ENCODE measurements at places on chromosomes 2 and 18. TPM values are rescaled to one million over a fixed set of nuclear protein-coding genes. Genes with fewer than 3 reads are reported as not detected.

- H3K36me3 ChIP-seq = no peaks in the 10 kb centered on the region
- H3K4me1 ChIP-seq = no peaks in the 10 kb centered on the region
- H3K27me3 ChIP-seq = no peaks in the 10 kb centered on the region
- DNase-seq = peak; percentile 60
- no peak overlapping the region for H3K4me3 ChIP-seq
- H3K27ac ChIP-seq = no peak overlapping the region
Measured at GRCh38 chr18:4106407-4107033, 348.6 kb downstream of the DLGAP1 start.

- no peaks in the 10 kb centered on the region for H3K36me3 ChIP-seq
- no peak overlapping the region for H3K27ac ChIP-seq
- no peak for DNase-seq
- no peak overlapping the region for H3K4me3 ChIP-seq
- H3K27me3 ChIP-seq = no peaks in the 10 kb centered on the region
- no peaks in the 10 kb centered on the region for H3K4me1 ChIP-seq
Measured at GRCh38 chr2:115560666-115561065, 1118.2 kb downstream of the DPP10 start.

DNA sequence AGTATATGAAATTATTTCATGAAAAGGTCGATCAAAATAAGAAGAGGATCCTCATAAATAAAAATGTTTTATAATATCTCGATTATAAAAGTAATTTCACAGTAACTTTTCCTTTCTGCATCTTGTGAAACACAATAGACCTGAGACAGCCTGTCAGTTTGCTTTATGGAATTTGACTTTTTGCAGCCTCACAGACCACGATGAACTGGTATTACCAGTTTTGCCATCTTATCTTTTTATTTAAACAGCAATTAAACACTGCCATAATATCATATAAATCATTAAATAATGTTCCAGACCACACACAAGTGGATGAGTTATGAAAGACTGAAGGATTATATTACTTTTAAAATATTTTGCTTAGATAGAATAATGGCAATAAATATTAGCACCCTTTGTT is 10.7 kb upstream of the GALNT3 start:
- no peak overlapping the region for H3K4me3 ChIP-seq
- peak; percentile 10 for DNase-seq
- no peaks in the 10 kb centered on the region for H3K36me3 ChIP-seq
- no peaks in the 10 kb centered on the region for H3K27me3 ChIP-seq

GRCh38 chr2:218516614-218517013 is 51.5 kb downstream of the USP37 start:
- H3K4me3 ChIP-seq = no peak overlapping the region
- no peaks in the 10 kb centered on the region for H3K36me3 ChIP-seq
- DNase-seq = peak; percentile 19
- no peaks in the 10 kb centered on the region for H3K27me3 ChIP-seq

GRCh38 chr2:132632000-132632649 is 37.9 kb downstream of the LYPD1 start:
- no peaks in the 10 kb centered on the region for H3K27me3 ChIP-seq
- peak; percentile 61 for DNase-seq

DNA sequence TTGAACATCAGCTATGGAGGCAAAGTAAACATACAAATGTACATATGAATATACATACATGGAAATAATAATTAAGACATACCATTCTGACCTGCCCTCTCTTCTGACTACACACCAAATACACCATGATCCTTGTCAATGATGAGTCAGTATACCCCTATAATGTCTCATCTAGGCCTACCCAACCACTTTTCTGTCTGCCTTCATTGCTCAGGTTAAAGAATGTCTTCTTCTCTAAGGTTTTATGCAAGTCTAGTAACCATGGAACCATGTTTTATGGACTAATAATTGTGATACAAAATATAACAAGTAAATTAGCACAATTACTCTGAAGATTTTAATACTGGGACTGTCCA is 128.7 kb downstream of the NCKAP5 start:
- H3K4me3 ChIP-seq = no peak overlapping the region
- no peaks in the 10 kb centered on the region for H3K27me3 ChIP-seq
- no peaks in the 10 kb centered on the region for H3K36me3 ChIP-seq
- peaks cover 6% of the 10 kb centered on the region for H3K4me1 ChIP-seq
- DNase-seq = no peak

DNA sequence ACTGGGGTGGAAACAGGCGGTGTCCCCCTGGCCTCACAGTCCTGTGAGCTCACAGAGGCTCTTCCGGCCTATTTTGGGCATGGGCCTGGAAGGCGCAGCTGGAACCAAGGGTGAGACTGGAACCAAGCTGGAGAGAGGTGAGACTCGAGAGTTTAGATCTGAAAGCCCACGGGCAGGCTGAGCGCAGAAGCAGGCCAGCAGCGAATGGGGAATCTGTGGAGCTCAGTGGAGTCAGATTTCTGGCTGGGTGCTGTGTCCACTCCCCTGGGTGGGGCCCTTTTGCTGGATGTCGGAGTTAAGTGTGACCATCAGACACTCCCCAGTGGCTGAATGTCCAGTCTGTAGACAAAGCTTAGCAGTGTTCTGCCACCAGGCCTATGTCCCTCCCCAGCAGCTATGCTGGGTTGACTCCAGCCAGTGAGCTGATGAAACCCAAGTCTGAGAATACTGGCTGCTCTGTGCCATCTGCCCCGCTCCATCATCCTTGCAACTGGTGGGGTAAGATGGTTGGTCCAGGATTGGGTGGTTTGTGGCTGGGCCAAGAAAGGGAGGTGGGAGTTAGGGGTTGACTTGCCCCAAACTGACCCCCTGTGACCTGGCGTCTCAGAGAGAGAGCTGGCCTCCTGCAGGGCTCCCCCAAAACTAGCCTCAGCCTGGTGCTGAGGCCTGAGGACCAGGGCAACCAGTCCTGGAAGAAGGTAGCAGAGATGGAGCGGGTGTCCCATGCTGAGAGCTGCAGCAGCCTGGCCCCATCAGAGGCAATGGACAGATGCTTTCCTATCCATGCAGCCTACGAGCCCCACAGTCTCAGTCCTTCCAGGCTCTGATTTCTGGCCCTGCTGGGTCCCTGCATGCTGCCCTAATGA is 34.4 kb downstream of the CYP26B1 start:
- H3K36me3 ChIP-seq = no peaks in the 10 kb centered on the region
- no peaks in the 10 kb centered on the region for H3K27me3 ChIP-seq
- H3K4me1 ChIP-seq = peaks cover 14% of the 10 kb centered on the region

DNA sequence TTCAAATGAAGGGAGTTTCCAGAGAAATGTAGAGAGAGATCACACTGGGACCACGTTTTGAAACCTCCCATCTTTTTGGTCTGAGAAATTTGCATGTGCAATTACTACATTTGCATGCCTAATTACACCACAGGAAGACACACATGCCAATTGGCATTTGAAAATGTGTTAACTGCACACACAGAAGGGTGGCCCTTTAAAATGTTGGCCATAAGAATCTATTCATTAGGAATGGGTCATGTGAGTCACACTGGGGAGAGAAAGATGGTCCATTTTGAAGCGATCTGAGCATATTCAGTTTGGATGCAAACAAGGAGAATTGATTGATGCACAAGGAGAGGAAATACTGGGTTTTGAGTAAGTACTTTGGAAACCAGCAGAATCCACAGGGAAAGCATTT is 1407.1 kb upstream of the ACVR2A start:
- no peaks in the 10 kb centered on the region for H3K4me1 ChIP-seq
- no peaks in the 10 kb centered on the region for H3K27me3 ChIP-seq
- H3K27ac ChIP-seq = no peak overlapping the region
- no peak overlapping the region for H3K4me3 ChIP-seq
- H3K36me3 ChIP-seq = no peaks in the 10 kb centered on the region
- no peak for DNase-seq

DNA sequence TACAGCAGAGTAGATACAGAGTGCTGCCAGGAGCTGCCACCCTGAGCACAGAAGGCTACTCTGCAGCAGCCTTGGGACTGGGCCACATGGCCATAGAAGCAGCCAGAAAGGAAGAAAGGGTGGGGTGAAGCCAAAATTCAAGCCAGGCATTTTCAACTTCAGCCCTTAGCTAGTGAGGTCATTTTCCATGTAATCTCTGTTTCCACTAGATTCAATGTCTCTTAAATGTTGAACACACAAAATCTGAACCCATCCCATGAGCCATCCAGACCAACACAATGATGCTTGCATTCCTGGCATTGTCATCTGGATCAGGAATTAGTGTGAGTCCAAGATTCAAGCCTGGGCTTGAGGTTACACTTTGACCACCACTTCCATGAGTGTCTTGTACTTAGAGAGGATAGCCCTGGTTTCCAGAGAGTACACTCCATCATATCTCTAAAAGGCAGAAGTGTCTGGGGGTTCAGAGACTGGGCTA is 243.6 kb downstream of the OSR1 start:
- H3K4me3 ChIP-seq = no peak overlapping the region
- no peak for DNase-seq

- H3K4me3 ChIP-seq = no peak overlapping the region
- H3K36me3 ChIP-seq = no peaks in the 10 kb centered on the region
- DNase-seq = no peak
- H3K27ac ChIP-seq = no peak overlapping the region
- no peaks in the 10 kb centered on the region for H3K27me3 ChIP-seq
- H3K4me1 ChIP-seq = no peaks in the 10 kb centered on the region
Measured at GRCh38 chr2:154306266-154306970, 392.1 kb upstream of the KCNJ3 start.

- no peaks in the 10 kb centered on the region for H3K4me1 ChIP-seq
- no peaks in the 10 kb centered on the region for H3K27me3 ChIP-seq
- no peak overlapping the region for H3K4me3 ChIP-seq
- no peak for DNase-seq
- H3K27ac ChIP-seq = no peak overlapping the region
Measured at GRCh38 chr2:241180495-241180894, 8.0 kb upstream of the ANO7 start.

DNA sequence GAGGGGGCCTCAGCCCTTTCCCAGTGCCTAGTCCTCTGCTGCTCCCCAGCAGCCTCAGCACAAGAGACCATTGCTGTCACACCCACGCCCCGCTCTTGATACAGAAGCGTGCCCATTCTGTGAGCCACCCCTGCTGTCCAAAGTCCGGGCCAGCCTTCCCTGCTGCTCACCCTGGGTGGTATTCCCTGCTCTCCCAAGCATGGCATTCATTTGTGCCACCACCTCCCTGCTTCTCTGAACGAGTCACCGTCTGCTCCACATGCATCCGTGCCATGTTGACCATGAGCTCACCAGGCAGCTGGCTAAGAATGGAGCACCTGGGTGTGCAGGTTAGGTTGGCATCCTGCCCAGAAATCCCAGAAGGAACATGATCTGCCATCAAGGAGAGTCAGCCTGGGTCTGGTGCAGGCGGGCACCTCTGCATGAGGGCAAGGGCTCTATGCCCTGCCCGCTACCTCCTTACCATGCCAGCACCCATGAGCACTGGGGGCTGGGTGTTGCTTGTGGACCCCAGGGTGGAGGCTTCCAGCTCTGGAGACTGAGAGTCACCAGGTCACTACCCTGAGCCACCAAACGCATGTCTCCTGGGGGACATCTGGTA is 63.0 kb downstream of the TWIST2 start:
- no peak overlapping the region for H3K4me3 ChIP-seq
- DNase-seq = no peak
- H3K27me3 ChIP-seq = no peaks in the 10 kb centered on the region
- no peaks in the 10 kb centered on the region for H3K36me3 ChIP-seq
- no peak overlapping the region for H3K27ac ChIP-seq
- H3K4me1 ChIP-seq = no peaks in the 10 kb centered on the region

DNA sequence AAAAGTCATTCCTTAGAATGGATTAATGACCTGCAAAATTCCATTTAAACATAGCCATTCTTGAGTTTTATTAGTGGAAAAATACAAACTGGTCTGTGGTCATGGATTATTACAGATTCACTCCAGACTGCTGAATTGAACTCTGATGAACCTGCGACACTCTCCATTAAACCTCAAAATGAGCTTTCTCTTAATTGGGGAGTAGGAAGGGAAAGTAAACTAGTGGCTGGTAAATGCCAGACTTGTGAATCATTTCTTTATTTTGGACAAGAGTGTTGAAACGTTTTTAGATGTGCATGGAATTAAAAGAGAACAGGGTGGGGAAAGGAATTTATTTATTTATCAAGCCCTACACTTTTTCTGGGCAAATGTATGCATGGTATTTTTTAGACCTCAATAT is 321.2 kb upstream of the FANCL start:
- no peaks in the 10 kb centered on the region for H3K36me3 ChIP-seq
- H3K4me3 ChIP-seq = no peak overlapping the region
- H3K27me3 ChIP-seq = no peaks in the 10 kb centered on the region
- no peak for DNase-seq
- H3K4me1 ChIP-seq = peaks cover 6% of the 10 kb centered on the region
- no peak overlapping the region for H3K27ac ChIP-seq

DNA sequence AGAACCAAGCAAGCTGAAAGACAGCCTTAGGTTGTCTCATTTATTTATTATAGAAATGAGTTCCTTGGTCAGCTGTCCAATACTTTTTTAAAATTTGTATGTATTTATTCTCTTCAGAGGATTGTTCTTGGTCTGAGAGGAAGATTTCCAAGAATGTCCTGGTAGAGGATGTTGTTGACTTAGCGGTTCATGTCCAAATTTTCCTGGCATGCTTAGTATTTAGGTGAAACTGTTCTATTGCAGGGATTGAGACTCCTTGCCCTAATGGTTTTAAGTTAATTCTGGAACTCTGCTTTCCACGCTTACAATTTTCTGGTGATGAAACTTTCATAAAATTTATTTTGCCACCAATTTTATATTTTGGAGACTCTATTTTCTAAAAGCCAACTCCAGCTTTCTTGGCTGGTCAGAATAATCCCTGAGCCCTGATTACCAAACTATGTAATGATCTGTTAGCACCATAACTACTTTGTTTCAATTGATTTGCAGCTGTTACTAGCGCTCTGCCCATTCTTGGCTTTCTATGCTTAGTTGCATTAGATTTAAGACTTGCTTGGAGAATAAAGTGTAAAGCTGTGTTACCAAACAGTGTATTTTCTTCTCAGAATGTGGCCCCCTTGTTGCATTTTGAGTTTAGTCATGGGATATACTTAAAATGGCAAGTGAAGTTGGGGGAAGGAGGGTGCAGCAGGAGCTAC is 1868.8 kb upstream of the CELF4 start:
- no peak overlapping the region for H3K27ac ChIP-seq
- H3K4me3 ChIP-seq = no peak overlapping the region
- H3K4me1 ChIP-seq = no peaks in the 10 kb centered on the region
- no peak for DNase-seq
- no peaks in the 10 kb centered on the region for H3K36me3 ChIP-seq

Gene MYL1
- total RNA-seq = not detected

Gene CD226
- 0.02 TPM for total RNA-seq

Gene DAW1
- total RNA-seq = 5.4 TPM

Gene SMYD1
- not detected for total RNA-seq

Gene SERPINB10
- total RNA-seq = not detected

Gene KCNG2
- not detected for total RNA-seq
